Fibroblast of gingiva (primary cell): ENCODE measurements at places on chromosomes 7 and 10.

- no peak for DNase-seq
These were observed 54.7 kb upstream of the TNS3 start for GRCh38 chr7:47636433-47637175.

- no peak for DNase-seq
These were observed 781 bp downstream of the GBX1 start for GRCh38 chr7:151166629-151167196.

- DNase-seq: no peak
These were observed 148.4 kb downstream of the TMEM26 start for GRCh38 chr10:61304746-61305145.

- no peak for DNase-seq
These were observed 530 bp upstream of the ANXA7 start for GRCh38 chr10:73414230-73414945.

- no peak for DNase-seq
These were observed 100.5 kb downstream of the CCDC71L start for GRCh38 chr7:106560482-106560881.

- no peak for DNase-seq
These were observed 413.8 kb downstream of the KCNMA1 start for GRCh38 chr10:77223526-77224460.

DNA sequence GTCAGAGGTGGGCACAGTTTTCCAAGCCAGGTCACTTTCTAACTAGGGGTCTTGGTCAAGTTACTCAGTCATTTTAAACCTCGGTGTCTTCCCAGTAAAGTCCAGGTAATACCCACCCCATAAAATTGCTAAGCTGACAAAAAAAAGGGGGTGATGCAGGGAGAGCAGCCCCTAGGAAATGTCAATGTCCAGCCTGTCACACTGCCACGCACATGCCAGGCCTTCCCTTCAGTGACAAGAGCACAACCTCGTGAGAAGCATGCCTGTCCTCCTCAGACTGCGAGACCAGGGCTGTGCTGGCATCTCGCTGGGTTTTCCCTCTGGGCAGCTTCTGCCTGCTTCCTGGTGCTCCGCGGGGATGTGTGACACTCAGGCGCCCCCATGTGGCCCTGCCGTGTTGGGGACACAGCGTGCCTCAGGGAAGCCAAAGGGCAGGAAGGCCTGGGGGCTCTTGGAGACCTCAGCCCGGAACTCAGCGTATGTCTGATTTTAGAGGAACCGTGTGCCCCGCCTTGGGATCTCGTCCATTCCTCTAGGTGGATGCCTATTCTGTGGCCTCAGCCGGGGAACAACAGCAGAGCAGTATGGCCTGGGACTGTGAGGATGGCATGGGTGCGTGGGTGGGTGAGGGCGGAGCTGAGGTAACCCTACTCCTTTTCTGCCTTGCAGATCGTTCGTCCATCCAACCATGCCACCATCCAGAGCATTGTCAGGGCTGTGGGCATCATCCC lies 10.2 kb upstream of the GDF2 start:
- peak; percentile 57 for DNase-seq

- DNase-seq: no peak
These were observed 107.4 kb downstream of the ATXN7L1 start for GRCh38 chr7:105768898-105769507.

- DNase-seq: peak; percentile 68
These were observed 53.2 kb downstream of the PANK1 start for GRCh38 chr10:89591796-89592271.

- no peak for DNase-seq
These were observed 44.2 kb upstream of the SLC35G1 start for GRCh38 chr10:93849593-93849992.

DNA sequence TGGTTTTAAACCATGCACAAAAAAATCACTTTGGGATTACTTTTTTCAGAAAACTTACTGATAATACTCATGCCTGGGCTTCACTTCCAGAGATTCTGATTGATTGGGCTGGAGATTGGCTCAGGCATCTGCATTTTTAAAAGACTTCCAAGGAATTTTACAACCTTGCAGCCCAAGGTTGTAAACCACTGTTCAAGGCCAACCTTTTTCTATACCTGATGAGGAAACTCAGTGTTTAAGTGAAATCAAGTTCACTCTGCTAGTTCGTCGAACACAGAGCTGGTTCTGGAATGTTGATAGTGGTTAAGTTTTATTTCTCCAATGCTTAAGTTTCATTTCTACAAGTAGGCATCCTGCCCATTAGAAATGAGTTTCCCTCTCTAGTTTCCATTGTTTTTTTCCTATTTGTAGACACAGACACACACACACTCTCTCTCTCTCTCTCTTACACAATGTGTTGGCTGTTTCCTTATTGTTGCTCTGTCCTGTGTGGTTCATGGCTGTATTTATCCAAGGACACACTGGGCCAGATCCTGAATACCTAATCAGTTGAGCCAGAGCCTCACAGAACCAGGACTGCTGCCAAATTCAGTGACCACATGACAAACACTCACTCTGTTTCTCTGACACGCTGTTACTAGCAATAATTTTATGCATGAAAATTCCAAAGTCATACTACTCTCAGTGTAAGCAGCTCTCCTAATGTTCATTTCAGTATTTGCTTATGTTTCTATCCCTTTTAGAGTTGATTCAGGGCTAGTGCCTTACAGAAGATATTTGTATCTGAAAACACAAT lies 3.7 kb upstream of the IFIT1B start:
- DNase-seq: peak; percentile 99

- DNase-seq: no peak
These were observed 4.5 kb upstream of the ABCB4 start for GRCh38 chr7:87479951-87480350.

GRCh38 chr7:36316319-36316718 lies 73.3 kb upstream of the ANLN start:
- DNase-seq: no peak

DNA sequence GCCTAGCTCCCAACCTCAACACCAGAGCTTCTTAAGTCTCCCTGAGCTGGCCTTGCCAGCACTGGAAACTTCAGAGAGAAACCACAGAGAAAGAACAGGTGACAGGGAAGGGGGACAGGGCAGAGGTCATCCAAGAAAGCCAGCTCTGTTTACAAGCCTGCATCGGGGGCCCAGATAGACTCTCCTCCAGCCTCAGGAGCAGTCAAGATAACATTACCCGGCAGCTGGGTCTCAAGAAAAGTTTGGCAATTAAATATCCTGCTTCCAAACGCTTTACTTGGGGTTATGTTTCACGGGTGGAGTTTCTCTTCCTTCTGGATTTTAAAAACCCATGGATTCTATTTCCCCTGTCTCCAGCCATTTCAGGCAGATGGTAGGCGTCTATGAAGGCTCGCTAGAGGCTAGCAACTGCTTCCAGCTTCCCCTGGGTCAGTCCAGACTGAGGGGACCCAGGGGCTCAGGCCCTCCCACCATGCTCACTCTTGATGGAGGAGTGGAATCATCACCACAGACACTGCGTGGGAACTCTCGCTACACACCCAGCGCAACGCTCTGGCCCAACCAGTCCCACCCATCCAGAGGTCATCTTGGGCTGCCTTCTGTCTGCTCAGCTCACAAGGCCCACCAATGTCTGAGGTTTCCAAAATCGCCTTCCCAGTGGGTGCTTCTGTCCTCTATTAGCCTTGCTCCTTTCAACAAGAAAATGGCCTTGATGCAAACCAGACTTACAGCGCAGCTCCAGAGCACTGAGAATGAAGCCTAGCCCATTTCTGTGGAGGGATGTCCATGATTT lies 48.8 kb downstream of the SH3PXD2A start:
- DNase-seq: no peak

DNA sequence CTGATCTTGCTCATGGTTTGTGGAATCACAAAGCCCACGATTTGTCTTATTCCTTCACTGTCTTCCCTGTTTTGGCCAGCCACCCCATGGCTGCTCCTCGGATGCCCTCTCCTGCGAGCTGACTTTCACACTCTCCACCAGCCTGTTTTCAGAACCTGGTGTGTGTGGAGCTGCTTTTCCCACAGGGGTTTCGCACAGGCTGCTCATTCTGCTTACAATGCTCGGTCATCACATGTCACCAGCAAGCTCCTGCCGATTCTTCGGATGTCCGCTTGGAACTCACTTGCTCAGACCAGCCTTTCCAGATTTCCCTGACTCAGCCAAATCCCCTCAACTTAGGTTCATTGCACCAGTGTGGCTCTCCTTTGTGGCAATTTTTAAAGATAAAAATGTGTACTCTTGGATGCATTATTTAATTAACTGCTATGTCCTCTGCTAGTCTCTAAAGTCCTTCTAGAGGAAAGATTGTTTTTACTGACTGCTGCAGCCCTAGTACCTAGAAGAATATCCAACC lies 1018.6 kb upstream of the LRRTM3 start:
- no peak for DNase-seq

DNA sequence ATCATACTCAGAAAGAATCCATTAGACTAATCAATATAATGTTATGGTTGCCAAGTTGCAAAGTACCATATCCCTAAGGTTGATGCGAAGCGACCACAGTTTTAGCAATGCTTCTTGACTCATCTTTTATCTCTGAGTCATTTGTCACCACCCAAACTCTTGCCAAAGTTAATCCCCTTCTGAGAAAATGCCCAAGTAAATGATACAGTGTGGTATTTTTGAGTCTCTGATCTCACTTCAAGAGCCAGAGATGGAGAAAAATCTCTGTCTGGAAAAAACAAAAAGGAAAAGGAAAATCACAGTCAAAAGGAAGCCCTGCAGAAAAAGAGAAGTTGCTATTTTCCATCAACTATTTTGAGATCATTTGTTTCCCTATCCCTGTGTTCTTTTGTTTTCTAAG lies 26.7 kb upstream of the OTUD1 start:
- no peak for DNase-seq

DNA sequence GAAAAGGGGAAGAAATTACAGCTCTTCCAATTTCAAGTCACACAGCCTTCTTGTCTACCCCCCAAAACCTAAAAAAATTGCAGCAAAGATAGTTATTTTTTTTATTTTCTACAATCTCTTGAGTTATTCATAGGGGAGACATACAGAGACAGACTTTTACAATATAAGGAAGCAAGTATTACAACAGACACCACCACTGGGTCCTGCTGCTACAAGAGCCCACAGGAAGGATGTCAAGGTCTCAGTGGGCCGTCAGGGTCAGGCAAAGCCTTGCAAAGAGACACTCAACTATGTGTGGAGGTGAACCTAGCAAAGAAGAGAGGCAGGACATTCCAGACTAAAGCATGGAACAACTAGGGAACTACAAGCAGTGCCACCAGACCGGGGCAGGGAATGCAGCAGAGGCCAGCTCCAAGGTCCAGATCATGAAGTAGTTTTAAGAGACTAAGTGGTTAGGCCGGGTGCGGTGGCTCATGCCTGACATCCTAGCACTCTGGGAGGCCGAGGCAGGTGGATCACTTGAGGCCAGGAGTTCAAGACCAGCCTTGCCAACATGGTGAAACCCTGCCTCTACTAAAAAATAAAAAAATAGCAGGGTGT lies 28.2 kb upstream of the ZCCHC24 start:
- no peak for DNase-seq

DNA sequence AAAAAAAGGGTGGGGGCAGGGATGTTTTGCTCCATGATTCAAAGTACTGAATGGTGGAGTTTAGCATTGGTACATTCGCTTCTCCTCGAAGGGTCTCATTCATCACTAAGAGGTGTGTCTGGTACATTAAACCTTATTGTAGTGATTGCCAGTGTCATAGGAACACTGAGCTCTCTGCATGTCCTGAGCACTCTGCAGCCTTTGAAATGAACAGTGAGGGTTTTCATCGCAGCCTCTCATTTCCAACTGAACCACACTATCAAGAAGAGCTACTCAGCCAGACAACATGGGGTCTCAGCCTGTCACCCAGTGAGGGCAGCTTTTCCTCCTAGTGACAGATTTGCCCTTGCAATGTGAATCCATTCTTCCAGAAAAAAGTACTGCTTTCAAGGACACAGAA lies 7.6 kb upstream of the DEPP1 start:
- no peak for DNase-seq

DNA sequence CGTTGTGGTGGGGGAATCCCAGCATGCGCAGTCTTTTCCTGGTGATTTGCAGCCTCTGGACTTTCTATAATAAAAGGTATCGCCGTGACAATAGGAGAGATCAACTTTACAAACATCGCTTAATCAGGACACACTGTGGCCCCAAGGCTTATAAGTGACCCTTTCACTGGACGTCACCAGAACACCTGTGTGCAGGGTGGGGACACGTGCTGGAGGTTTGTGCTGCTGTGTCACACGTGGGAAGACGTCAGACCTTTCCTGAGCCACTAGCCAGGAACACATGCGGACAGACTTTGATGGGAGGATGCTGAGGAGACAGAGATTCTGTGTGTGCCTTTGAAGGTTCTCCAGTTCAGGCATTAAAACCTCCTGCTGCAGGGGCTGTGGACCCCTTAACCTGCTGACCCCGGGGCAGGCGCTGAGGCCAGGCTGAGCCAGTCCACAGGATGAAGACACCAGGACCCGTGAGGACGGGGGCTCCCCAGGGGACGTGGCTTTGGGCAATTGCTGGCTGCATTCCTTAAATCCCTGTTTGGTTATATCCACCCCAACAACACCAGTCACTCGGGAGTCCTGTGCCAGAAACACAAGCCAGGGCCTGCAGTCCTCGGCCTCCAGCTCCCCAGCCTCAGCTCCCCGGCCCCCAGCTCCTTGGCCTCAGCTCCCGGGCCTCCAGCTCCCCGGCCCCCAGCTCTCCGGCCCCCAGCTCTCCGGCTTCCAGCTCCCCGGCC lies 183.4 kb downstream of the PTPRN2 start:
- no peak for DNase-seq

DNA sequence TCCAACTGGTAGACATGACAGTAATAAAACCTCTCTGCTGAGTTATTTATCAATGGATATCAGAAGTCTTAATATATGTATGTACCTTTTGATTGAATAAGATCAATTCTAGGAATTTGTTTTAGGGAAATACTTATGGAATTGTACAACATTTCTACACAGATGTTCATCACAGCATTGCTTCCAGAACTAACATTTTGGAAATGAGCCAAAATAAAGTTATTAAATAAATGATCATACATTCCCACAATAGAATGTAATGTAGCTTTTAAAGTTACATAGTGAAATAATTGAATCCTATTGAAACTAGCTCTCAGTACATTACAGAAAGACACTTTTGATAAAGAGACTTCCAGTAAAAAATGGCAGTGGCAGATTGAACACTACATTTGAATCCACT lies 481.6 kb upstream of the LRRN3 start:
- no peak for DNase-seq

GRCh38 chr10:117464176-117464575 lies 78.4 kb upstream of the EMX2 start:
- DNase-seq: no peak

GRCh38 chr7:155380976-155381851 lies 76.7 kb upstream of the EN2 start:
- no peak for DNase-seq

DNA sequence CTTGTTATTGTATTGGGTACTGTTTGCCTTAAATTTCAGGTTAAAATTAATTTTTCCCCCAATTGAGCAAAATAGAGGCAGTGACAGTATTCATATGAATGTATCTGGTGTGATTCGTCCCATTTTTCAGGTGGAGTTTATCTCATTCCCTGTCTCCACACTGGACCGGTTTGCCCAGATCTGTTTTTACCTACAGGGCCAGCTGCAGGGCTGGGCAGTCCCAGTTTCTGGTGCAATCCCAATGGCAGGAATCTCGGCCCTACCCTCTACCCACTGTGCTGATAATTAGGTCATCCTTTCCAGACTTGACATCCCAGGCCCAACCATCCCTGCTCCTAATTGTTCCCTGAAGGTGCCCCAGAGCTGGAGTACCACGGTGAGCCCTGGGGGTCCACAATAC lies 49.8 kb upstream of the NFE2L3 start:
- DNase-seq: no peak

- DNase-seq: no peak
These were observed 21.7 kb upstream of the MACC1 start for GRCh38 chr7:20238754-20239324.

GRCh38 chr10:110803830-110804338 lies 67.8 kb upstream of the PDCD4 start:
- peak; percentile 53 for DNase-seq
